ENCODE measurements at places on chromosomes 5 and 9.
A peak's percentile ranks its signal among the peaks of the same experiment; 100 is the strongest.

- peak; percentile 83 for DNase-seq
Observed at GRCh38 chr5:177472460-177473442, 683 bp downstream of the DBN1 start.

DNA sequence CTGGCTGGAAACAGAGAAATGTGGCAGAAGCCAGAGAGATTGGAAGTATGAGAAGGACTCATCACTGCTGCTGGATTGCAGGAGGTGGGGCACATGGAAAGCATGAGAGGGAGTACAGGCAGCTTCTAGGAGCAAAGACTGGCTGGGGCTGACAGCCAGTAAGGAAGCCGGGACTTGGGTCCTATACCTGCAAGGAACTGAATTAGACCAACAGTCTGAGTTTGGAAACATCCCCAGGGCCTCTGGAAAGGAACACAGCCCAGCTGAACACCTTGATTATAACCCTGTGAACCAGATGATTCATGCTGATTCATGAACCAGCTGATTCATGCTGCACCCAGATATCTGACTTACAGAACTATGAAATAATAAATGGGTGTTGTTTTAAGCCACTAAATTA lies 93.4 kb downstream of the OSTF1 start:
- no peak for DNase-seq

GRCh38 chr5:160419458-160420330 lies 813 bp upstream of the SLU7 start:
- no peak for DNase-seq

GRCh38 chr5:96293966-96294883 lies 138.8 kb downstream of the PCSK1 start:
- no peak for DNase-seq

DNA sequence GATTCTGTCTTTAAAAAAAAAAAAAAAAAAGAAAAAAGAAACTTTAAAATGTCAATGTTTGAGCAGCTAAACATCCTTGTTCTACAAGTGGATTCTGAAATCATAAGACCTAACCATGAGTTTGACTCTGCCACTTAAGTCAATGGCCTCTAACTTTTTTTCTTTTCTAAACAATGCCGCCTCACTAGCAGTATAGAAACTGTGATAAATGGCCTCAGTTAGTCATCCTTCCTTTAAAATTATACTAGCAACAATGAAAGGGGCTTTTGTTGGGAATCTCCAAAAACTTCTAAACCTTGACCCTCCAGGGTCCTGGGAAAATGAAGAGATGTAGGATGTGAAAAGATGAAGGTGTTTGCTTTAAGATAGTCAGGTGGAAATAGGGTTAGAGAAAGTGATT lies 71.1 kb downstream of the FBXL7 start:
- no peak for DNase-seq

DNA sequence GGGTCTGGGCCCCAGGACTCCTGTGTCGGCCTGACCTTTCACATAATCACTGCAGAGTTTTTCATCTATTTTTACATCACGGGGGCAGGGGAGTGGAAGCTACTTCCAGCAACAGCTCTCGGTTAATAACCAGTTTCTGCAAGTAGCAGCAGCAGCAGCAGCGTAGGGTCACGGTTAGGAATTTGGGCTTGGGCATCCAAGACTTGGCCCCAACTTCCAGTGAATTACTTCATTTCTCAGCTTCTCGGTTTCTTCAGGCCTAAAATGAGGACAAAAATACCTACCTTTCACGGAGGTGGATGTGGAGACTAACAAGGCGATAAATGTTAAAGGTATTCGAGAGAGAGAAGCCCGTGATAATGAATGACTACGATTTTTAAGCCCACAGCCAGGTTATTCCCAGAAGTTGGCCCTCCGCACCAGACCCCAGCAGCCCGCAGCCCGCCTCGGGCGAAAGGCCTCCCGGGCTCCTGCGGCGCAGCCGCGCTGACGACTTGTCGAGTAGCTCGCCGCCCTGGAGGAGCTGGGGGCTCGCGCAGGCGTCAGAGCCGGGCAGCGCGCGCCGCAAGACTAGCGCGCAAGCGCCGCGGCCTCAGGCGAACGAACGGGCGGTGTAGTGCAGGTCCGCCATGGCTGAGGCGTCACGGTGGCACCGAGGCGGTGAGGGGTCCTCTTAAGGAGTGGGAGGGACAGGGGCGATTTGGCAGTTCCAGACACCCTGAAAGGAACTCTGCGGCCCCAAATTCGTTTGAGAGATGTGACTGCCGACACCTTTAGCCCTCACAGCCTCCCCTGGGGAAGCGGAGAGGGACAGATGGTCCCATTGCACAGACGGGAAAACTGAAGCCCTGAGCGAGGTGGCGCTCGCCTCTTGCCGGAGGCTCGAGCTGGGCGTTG lies at the start of gene PKD2L2:
TSS of gene PKD2L2 (plus strand) at position 595 of the 897 bp plus-strand sequence. CDS start at position 630, 35 bp downstream.
- DNase-seq, result peak; percentile 86

DNA sequence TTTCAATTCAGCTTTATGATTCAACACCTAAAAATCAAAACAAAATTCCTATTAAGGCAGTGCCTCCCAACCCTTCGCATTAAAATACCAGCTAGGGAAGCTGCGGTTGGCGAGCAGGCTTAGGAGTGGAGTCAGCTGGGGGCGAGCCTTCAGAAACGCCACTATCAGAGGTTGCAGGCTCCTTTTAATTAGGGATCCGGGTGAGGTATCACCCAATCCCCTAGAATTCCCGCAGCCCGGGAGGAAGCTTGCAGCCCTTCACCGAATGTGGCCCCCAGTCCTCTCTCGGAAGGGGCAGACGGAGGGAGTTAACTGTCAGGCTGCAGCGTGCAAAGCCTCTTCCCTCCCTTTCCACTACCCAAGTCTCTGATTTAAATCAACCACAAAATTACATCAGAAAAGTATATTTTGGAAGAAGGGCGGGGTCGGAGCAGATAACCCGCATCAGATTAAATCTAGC lies 1.7 kb downstream of the STC2 start:
- no peak for DNase-seq

DNA sequence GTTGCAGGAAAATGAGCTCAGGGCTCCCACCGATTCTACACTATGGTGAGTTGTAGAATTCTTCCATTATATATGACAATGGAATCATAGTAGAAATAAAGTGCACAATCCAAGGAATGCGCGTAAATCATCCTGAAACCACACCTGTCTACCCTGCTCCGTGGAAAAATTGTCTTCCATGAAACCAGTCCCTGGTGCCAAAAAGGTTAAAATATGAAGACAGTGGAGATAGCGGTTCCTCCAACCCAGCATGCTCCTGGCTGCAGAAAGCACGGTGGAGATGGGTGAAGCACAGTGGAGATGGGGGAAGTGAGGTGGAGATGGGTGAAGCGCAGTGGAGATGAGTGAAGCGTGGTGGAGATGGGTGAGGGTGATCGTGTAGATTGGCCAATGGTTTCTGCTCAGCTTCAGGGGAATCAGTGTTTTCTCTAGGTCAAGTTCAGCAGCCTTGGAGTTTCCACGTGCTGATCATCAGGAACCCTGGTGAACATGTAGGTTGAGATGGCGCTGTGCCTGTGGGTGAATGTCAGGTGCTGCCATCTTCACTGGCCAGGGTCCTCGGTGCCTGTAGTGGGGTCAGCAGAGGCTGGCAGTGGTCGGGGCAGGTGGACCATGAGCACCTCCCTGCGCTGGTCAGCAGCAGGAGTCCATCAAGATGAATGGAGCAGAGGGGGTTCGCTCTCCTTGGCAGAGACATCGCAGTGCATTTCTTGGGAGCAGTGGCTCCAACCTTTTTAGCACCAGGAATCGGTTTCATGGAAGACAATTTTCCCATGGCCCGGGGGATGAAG lies 20.3 kb downstream of the PAEP start:
- DNase-seq, result no peak

- no peak for DNase-seq
Observed at GRCh38 chr9:37859043-37859442, 44.9 kb downstream of the SLC25A51 start.

DNA sequence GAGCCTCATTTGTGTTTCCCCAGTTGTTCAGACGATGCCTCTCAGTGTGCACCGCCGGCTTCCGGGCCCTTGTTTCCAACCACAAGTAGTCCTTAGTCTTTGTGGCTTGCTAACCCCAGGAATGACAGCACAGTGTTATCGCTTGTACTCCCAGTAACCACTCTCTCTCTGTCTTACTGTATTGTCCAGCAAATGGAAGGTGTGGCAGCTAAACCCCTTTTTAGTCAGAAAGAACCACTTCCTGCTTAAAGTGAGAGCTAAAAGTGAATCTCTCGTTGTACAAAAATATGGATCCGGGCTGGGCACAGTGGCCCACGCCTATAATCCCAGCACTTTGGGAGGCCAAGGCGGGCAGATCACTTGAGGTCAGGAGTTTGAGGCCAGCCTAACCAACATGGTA lies 61.3 kb downstream of the ENC1 start:
- DNase-seq, result peak; percentile 76

- no peak for DNase-seq
Observed at GRCh38 chr5:80119372-80119771, 84.2 kb downstream of the THBS4 start.

DNA sequence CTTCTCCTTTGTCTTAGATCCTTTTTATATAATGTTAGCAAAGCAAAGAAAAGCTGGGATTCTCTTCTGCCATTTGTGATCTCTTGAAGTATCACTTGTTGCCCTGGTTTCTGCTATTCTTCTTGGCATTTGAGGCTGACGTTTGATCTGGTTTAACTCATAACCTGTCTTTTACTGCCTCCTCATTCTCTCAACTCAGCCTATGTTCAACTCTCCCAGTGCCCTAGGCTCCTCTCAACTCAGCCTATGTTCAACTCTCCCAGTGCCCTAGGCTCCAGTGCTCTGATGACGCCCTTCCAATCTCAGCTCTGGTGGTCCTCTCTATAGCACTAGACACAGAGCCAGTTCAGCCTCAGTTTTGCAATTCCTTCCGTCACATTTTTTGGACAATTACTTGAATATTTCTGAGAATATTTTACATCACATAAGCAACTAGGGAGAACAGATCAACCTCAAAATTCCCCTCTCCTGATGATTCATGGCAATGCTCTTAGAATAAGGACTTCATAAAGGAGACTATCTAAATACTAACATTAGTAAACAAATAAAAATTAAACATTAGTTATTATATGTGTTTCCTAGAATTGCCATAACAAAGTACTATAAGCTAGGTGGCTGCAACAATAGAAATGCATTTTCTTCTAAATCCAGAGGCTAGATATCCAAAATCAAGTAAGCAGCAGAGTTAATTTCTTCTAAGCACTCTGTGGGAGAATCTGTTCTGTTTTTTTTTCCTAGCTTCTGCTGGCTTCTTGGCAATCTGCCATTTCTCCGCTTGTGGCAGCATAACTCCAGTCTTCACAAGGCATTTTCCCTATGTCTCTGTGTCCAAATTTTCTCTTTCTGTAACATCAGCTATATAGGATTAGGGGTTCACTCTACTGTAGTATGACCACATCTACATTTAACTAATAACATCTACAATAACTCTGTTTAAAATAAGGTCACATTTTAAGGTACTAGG lies 662.1 kb upstream of the FTMT start:
- no peak for DNase-seq

DNA sequence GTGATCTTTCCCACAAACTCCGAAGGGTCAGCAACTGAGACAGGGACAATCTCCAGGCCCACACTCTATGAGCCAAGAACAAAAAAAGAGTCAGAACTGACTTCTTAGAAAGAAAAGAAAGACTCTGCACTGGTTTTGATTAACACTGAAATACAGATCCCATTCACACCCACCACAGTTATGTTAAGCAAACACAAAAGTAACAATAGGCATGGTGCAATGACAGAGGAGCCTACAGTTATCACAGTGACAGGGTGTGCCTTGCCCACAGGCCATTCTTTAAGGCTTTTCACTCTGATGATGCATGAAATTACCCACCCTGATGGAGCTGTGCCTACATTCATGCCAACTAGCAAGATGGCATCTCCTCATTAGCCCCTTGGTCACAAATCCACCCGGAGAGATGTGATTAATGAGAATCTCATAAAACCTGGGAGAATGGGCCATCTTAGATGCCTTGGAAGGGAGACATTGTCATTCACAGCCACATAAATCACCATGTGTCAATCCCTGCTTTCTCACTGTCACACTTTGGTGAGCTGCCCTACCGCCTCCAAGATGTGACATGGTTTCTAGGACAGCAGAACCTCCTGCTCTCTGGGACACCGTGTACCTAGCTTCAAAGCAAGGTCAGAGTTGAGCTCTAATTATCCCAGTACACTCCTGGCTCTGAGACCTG lies 27.6 kb upstream of the FSTL4 start:
- DNase-seq, result no peak

GRCh38 chr5:74685979-74686631 lies 1.1 kb downstream of the HEXB start:
- DNase-seq, result peak; percentile 25

DNA sequence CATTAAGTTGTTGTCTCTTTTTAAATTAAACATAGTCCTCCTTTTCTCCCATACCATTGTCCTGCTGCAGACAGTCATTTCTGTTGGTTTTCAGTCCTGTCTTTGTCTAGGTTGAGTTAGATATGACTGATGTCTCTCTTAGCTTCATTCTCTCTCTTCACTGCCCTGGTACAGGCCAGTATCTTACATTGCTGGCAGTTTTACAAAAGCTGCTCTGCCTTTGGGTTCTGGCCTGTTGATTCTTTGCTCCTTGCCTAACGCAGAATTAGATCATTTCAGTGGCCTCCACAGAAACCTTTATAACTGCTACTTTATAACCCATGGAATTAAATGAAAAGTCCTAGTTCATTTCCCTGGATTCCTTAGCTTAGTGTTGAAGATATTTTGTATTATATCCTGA lies 33.7 kb downstream of the GPR21 start:
- no peak for DNase-seq

DNA sequence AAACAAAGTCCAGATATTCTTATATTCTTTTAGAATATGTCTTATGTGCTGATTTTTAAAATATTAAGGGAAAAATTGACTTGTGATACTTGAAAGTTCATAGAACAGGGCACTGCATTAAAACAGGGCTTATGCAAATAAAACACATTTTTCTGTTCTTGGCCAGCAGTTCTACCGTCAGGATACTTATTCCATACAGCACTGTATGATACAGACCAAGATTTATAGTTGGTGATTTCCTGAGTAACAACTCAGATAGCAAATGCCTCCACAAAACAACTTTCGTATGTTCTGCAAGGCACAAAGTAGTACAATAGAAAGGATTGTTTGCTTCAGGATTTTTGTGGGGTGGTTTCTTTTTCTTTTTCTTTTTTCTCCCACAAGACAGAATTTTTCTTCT lies 70.0 kb downstream of the F2RL2 start:
- no peak for DNase-seq

DNA sequence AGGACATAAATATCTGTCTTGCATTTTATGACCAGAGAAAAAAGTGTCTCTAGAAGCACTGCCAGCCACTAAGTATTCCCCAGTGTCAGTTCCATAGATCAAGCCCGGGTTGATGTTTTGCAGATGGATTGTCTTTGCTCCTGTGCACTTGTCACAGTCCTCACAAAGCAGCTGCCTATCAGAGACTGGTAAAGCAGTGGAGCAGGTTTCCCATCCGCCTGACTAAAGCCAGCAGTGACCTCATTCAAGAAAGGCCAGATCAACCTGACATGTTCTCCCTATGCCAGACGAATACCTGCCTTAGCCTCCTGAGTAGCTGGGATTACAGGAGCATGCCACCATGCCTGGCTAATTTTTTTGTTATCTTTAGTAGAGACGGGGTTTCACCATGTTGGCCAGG lies 26.8 kb upstream of the GARNL3 start:
- DNase-seq, result no peak

GRCh38 chr9:34653151-34654072 lies 1.4 kb downstream of the IL11RA start:
- DNase-seq, result no peak

Data from activated T-cell treated with anti-CD3 and anti-CD28 coated beads, Interleukin-2, amount 50 U/mL, for 48 hours (primary cell).